ENCODE measurements at places on chromosomes 6 and 20. TPM values are rescaled to one million over a fixed set of nuclear protein-coding genes. Genes with fewer than 3 reads are reported as not detected.

Gene DBNDD2
- total RNA-seq, result 3.9 TPM

Gene RIN2
- 141 TPM for total RNA-seq

Gene IL17A
- total RNA-seq, result not detected

Gene RIMS1
- total RNA-seq, result 5.4 TPM

Gene TFAP2B
- total RNA-seq, result not detected

Gene FOXS1
- total RNA-seq, result not detected

Gene KCNK5
- total RNA-seq, result not detected

Gene NTSR1
- total RNA-seq, result 0.49 TPM

Gene SULF2
- total RNA-seq, result 38.9 TPM

Gene FAM83B
- not detected for total RNA-seq

Gene CYP39A1
- 4.5 TPM for total RNA-seq

Gene IRAK1BP1
- 8.4 TPM for total RNA-seq

Gene FERMT1
- total RNA-seq, result 3.8 TPM

Gene LY6G5C
- total RNA-seq, result 0.16 TPM

Gene SLC4A11
- total RNA-seq, result 1.3 TPM

Gene EPPIN
- total RNA-seq, result not detected

Gene KCNS1
- 5.5 TPM for total RNA-seq

Gene SLC32A1
- not detected for total RNA-seq

Gene FARS2
- 26.8 TPM for total RNA-seq

Gene FIG4
- total RNA-seq, result 15.3 TPM

Gene PSMG4
- total RNA-seq, result 10.3 TPM

Gene NOX3
- total RNA-seq, result not detected

Gene C4B
- total RNA-seq, result 2.1 TPM

Gene SLC17A3
- total RNA-seq, result not detected

Gene CLPSL2
- total RNA-seq, result not detected

Gene GABBR1
- total RNA-seq, result 15.5 TPM

Gene TFAP2C
- 39.9 TPM for total RNA-seq

Gene DHX35
- 10.4 TPM for total RNA-seq

Gene METTL24
- total RNA-seq, result 1.5 TPM
